COR-L47 (cell line): ENCODE measurements at places on chromosomes 13 and 19.

DNA sequence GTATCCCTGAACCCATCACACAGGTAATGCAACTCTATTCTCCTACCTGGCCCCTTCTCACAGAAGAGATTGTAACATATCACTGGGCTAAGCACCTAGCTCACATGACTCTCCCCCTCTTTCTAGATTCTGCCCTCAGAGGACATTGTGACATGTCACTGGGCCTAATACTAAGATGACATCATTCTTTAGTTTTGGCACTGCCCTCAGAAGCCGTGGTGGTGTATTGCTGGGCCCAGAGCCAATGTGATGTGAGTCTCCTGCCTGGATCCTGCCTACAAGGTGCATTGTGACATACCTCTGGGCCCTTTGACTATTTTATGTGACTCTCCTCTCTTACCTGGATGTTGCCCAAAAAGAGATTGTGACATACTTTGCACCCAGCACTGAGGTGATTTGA, 21.4 kb upstream of the ZNF730 start:
- DNase-seq: no peak

- no peak for DNase-seq
Measured at GRCh38 chr13:105213512-105213911, 1322.0 kb downstream of the EFNB2 start.

DNA sequence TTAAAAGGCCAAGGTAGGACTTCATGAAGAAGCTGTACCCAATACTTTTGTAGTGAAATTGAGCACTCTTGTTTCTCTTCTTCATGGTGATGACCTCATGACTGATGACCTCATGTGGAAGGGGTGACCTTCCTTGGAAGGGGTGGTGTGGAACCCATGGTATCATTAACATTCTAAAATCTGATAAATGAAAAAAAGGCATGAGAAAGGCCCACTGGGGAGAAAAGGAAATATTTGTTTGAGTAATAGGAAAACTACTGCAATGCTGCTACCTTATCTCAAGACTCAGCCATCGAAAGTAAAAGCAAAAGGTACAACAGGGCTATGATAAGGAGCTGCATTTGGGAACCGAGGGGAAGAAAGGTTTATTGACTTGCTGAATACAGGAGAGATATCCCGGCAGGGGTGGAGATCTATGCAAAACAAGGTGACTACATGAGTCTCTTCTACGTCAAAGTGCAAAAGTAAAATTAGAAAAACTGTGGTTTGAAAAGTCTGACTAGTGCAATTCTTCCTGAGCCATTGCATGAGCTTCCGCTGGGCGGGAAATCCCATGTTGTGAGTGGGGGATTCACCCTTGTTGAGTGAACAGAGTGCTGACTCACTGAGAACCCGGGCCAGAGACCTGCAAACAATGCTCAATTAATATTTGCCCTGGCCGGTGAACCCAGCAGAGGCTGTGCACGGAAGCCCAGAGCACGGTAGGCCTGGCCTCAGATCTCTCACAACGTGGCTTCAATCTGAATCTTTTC, 138.9 kb upstream of the RFC3 start:
- DNase-seq: no peak

- DNase-seq: no peak
Measured at GRCh38 chr19:33780251-33780650, 16.4 kb upstream of the KCTD15 start.

- DNase-seq: no peak
Measured at GRCh38 chr19:6060600-6061375, 49.5 kb downstream of the RFX2 start.

GRCh38 chr19:11574689-11575088, 2.8 kb downstream of the ACP5 start:
- DNase-seq: no peak
